ENCODE measurements at places on chromosomes 12 and 14.
A peak's percentile ranks its signal among the peaks of the same experiment; 100 is the strongest.

DNA sequence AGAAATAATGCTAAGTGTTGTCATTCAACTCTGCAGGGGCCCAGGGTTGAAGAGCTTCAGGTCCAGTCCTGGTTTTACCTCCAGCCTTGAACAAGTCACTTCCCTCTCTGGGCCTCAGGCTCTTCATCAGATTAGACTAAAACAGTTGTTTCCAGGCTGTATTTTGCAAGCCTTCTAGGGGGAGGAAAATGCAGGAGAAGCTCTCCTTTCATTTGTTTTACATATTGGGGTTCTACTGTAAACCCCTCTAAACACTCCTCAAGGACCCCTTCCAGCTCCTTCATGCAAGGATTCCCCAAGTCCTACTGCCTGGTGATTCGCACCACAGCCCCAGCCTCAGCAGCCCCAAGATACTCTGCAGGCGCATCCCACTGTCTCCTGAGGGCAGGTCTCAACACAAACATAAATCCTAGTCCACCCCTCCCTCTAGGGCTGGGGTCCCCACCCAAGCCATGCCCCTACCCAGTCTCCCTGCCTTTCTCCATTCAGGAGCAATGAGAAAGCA lies 2.7 kb downstream of the SDR9C7 start:
- no peak overlapping the region for H3K4me3 ChIP-seq
- H3K27me3 ChIP-seq = no peaks in the 10 kb centered on the region
- DNase-seq = peak; percentile 19
- peaks cover 5% of the 10 kb centered on the region for H3K4me1 ChIP-seq
- H3K36me3 ChIP-seq = no peaks in the 10 kb centered on the region

DNA sequence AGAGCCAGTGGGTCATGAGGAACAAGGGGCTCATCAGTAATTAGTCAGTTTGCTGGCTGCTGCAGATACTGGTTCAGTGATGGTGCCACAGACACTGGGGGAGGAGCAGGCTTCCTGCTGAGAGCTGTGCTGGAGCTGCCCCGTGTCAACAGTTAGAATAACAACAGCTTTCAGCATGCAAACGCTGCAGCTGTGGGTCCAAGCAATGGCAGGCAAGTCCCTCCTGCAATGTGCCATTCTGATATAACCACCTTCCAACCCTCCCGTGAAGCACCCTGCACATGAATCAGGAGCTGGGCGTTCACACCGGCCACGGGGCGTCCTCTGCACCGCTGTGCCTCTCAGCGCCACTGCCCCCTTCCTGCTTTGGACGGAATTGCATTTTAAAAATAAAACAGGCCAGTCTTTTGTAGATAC lies 258.4 kb upstream of the SFSWAP start:
- no peaks in the 10 kb centered on the region for H3K27me3 ChIP-seq
- no peak overlapping the region for H3K27ac ChIP-seq
- no peak for DNase-seq
- no peak overlapping the region for H3K4me3 ChIP-seq

- no peak for DNase-seq
- H3K4me3 ChIP-seq = no peak overlapping the region
- H3K36me3 ChIP-seq = no peaks in the 10 kb centered on the region
- H3K4me1 ChIP-seq = no peaks in the 10 kb centered on the region
These were observed 1359.5 kb downstream of the AACS start for GRCh38 chr12:126424696-126425095.

DNA sequence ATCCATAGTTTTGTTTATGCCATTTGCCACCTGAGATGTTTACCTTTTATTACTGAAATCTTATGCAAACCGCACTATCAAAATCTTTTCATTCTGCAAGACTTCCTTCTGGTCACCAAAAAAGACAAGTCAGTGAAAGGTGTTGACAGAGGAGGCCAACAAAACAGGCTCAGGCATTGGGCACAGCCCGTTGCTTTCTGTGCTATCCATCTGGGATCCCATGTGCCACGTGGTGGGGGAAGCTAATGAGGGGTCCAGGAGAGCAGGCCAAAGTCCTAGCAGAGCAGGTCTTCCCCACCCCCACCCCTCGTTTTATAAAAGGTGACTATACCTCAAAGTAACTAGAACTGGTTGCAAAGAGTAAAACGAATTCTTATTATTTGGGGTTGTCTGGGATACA lies 1.2 kb downstream of the ALDH1L2 start:
- no peak overlapping the region for H3K4me3 ChIP-seq
- no peak overlapping the region for H3K27ac ChIP-seq
- DNase-seq = no peak

GRCh38 chr14:49545716-49546115 lies 40.5 kb downstream of the RPS29 start:
- no peak overlapping the region for H3K27ac ChIP-seq
- H3K4me1 ChIP-seq = no peaks in the 10 kb centered on the region
- H3K36me3 ChIP-seq = no peaks in the 10 kb centered on the region
- DNase-seq = no peak

DNA sequence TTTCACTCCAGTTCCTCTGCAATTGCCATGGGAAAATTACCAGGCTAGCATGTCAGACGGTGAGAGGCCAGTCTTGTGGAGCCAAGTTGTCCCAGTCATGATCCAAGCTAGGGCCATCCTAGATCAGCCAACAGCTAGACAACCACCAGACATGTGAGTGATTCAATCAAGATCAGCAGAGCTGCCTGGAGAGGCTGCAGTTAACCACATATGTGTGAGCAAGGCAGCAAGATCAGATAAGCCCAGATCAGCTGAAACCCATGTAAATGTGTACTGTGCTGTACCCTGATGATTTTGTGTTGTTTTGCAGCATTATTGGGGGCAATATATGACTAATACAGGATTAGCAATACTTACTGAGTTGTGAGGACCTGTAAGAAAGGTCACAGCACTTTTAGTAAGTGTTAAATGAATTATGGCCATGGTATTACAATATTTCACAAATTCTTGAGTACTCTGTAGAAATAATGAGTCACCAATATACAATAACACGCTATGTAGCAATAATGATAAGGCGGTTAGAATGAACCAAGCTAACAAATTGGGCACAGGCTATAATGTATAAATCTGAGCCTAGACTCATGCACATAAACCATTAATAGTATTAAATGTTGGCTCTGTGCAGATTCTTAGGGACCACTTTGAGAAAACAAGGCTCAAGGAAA lies 91.4 kb downstream of the SUDS3 start:
- no peaks in the 10 kb centered on the region for H3K4me1 ChIP-seq
- no peak overlapping the region for H3K4me3 ChIP-seq
- no peak for DNase-seq
- no peaks in the 10 kb centered on the region for H3K27me3 ChIP-seq
- no peak overlapping the region for H3K27ac ChIP-seq
- no peaks in the 10 kb centered on the region for H3K36me3 ChIP-seq

GRCh38 chr12:68483592-68484383 lies 126.9 kb upstream of the RAP1B start:
- no peaks in the 10 kb centered on the region for H3K27me3 ChIP-seq
- no peak overlapping the region for H3K27ac ChIP-seq
- no peak overlapping the region for H3K4me3 ChIP-seq
- H3K36me3 ChIP-seq = no peaks in the 10 kb centered on the region
- DNase-seq = no peak

DNA sequence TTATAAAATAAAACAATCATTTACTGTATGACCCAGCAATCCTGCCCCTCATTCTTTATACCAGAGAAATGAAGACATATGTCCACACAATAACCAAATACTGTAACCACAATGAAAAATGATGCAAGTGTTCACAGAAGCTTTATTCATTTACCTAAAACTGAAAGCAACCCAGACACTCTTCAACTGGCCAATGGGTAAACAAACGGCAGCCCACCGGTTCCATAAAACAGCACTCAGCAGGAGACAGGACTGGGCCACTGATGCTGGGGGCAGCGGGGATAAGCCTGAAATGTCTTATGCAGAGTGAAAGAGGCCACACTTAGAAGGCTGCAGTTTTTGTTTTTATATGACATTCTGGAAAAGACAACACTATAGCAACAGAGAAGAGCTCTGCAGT lies 15.1 kb downstream of the DDX51 start:
- no peak overlapping the region for H3K4me3 ChIP-seq
- H3K27me3 ChIP-seq = no peaks in the 10 kb centered on the region
- peaks cover 6% of the 10 kb centered on the region for H3K36me3 ChIP-seq

- H3K4me3 ChIP-seq = no peak overlapping the region
- H3K36me3 ChIP-seq = no peaks in the 10 kb centered on the region
- H3K27ac ChIP-seq = no peak overlapping the region
- H3K27me3 ChIP-seq = no peaks in the 10 kb centered on the region
These were observed 254.6 kb downstream of the KSR2 start for GRCh38 chr12:117714203-117714602.

DNA sequence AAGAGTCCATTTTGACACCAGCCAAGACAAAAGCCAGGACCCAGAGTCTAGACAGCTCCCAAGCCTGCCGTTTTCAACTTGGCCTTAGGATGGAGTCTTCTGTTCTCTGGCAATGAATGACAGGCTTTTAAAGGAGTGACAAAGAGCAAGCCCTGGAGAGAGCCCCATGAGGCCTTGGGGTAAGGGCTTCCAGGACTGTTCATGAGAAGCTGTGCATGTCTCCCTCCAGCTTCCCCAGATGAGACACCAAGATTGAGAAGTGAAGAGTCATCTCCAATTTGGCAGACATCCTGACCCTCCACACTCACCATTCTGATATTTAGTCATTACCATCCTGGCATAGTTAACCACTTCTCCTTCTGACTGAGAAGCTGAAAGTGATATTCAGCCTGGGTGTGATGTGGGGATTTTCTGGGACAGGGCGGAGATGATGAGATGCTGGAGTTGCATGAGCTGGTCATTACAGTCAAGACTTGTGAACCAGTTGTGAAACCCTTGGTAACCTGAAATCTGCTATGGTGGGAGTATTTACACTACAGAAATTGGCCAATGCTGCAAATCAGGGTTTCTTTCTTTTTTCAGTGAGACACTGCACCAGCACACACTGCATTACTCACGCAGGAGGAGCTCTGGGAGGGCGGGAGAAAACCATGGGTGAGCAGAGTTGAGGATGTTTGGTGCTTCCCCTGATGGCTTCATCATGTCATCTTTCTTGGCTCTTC lies 77.8 kb downstream of the VCPKMT start:
- no peak overlapping the region for H3K4me3 ChIP-seq
- peak overlapping the region; percentile 6 for H3K27ac ChIP-seq
- no peaks in the 10 kb centered on the region for H3K27me3 ChIP-seq

DNA sequence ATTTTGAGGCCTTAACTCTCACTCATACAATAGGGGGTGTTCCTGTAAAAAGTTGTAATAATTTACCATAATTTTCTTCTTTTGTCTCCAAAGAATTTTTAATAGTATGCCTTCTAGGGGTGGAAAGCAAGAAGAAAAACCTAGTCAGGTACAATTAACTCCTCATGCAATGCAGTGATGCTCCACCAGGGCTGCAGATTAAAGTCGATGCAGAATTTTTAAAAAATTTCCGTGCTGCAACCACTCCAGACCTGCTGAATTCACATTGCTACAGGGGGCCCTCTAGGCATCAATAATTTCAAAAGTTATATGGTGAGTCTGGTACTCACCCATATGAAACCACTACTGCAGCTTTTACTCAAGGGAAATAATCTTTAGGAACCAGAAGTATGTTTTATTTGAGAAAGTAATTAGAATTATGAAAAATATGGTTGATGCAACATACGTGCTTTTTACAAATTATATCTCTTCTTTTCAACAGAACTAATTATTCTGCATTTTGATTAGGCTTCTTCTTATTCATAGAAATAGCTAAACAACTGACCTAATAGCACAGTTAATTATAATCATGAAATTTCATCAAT lies 353.2 kb downstream of the BCAT1 start:
- H3K27ac ChIP-seq = no peak overlapping the region
- no peak overlapping the region for H3K4me3 ChIP-seq
- no peaks in the 10 kb centered on the region for H3K4me1 ChIP-seq
- H3K27me3 ChIP-seq = no peaks in the 10 kb centered on the region
- no peak for DNase-seq
- H3K36me3 ChIP-seq = no peaks in the 10 kb centered on the region

DNA sequence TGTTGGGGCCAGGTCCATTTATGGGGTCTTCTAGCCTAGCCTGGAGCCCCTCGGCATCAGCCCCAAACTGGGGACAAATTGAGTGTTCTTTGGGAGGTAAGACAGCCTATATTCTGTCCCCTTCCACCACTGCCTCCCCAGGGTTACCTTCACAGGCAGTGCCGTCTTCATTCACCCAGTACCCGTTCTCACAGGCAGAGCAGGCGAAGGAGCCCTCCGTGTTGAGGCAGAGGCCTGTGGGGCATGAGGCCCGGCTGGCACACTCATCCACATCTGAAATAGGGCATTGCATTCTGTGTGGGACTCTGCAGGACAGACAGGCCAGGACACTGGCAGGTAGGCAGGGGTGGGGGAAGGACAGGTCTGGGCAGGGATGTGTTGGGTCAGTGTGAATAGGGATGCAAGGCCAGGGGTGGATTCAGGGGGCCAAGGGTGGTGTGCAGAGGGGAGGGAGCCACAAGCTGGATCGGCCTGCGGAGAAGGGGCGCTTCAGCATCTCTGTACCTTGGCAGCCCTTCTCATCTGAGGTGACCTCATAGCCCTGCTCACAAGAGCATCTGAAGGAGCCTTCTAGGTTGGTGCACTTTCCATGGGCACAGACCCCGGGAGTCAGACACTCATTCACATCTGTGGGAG lies 16.1 kb downstream of the ISCA2 start:
- no peak overlapping the region for H3K4me3 ChIP-seq
- no peak overlapping the region for H3K27ac ChIP-seq

DNA sequence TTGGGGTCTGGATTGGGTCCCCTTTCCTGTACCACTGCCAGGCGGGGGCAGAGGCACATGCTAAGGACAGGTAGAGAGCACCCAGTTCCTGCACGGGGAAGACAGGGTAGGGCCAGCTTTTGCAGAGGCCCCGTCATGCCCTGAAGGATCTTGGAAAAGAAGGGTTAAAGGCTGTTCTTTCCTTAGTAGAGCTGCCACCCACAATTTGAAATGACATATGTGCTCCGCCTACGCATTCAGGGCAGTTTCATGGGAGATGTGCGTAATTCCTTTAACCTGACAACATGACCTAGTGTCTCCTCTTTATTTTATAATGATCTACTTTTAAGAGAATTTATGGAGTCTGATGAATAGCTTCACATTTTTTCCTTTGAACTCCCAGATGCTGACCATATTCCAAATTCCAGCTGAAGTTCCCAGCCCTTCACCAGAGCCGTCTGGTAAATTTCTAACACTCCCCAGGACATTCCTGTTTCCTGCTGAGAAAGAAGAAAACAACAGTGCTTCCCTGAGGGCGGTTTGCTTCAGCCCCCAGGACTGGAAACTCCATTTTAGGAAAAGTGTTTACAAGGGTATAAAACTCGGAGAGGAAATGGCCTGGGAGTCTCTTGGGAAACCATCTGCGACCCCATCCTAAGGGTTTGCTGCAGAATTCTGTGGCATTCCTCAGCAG lies 58.9 kb upstream of the PLEKHG3 start:
- DNase-seq = no peak
- no peaks in the 10 kb centered on the region for H3K36me3 ChIP-seq
- H3K27me3 ChIP-seq = no peaks in the 10 kb centered on the region
- no peak overlapping the region for H3K27ac ChIP-seq

GRCh38 chr12:68508576-68508975 lies 102.1 kb upstream of the RAP1B start:
- no peak overlapping the region for H3K4me3 ChIP-seq
- H3K36me3 ChIP-seq = no peaks in the 10 kb centered on the region
- H3K27me3 ChIP-seq = no peaks in the 10 kb centered on the region
- DNase-seq = no peak

All from HCT116 (cell line).